ENCODE measurements at places on chromosomes 2 and 18.

- DNase-seq: no peak
These were observed 28.8 kb upstream of the SULT1C4 start for GRCh38 chr2:108348816-108349570.

GRCh38 chr18:80148326-80149199, 39.5 kb downstream of the ADNP2 start:
- DNase-seq: no peak

DNA sequence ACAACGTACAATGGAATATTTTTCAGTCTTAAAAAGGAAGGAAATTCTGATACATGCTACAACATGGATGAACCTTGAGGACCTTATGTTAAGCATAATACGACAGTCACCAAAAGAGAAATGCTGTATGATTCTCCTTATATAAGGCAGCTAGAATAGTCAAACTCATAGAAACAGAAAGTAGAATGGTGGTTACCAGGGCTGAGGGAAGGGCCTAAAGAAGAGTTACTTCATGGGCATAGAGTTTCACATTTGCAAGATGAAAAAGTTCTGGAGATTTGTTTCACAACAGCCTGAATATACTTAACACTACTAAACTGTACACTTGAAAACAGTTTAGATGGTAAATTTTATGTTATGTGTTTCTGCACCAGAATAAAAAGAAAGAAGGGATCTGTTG, 113.3 kb downstream of the GALNT1 start:
- DNase-seq: no peak

- no peak for DNase-seq
These were observed 1699.3 kb upstream of the TMEFF2 start for GRCh38 chr2:193894081-193894480.

DNA sequence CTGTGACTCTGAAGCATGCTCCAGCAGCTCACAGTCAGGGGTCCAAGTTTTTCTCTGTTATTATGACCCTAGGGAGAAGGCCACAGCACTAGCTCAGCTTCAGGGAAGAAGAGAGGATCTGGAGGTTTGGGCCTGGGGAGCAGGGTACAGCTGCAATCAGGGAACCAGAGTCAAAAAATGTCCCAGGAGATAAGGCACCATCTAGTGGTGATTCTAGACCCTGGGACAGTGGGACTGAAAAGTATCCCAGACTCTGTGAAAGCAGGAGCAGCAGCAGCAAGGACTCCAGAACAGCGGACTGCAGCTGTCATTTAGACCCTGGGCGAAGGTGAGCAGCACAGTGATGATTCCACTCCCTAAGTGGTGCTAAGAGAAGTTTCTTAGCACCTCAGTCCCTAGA, 278.4 kb upstream of the DDX18 start:
- DNase-seq: no peak

- DNase-seq: no peak
These were observed at the start of gene BOK for GRCh38 chr2:241558532-241559322. Gene BOK, plus strand, starts transcription at chr2:241558745. Its CDS starts 739 bp downstream, at chr2:241559484.

GRCh38 chr2:33436083-33436482, 40.4 kb upstream of the RASGRP3 start:
- DNase-seq: no peak

DNA sequence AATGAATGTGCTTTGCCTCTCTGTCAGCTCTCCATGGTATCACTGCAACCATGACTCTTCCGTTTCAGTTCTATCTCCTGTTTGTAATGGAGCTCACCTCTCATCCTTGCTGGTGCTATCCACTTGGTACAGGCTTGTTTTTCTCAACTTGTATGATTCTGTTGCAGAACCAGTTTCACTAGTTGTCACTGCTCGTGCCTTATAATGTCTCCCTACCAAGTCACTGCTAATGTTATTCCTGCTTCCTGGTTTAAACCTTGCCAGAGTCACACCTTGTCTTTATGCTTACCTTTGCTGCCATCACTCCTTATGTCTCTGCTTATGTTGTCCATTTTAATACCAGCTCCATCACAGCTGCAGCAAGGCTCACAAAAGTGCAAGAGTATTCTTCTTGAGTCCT, 1191.0 kb upstream of the LRRTM1 start:
- no peak for DNase-seq

DNA sequence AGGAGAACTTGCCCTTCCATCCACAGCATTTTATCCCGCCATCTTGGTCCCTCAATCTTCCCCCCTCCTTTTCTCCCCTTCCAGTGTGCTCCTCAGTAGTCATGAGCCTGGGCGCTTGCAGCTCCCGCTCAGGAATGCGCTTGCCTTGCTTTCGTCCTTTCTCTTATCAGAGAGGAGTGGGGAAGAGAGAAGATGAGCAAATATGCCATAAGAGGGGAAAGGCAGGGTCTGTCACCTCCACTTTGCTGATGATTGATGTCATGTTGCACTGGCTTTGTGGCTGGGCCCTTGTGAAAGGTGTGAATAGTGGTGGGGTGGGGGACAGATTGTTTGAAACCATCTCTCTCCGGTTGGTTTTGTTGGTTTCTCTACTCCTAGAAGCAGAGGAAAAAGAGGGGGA, 569.3 kb downstream of the TNS1 start:
- DNase-seq: no peak

- DNase-seq: no peak
These were observed 37.4 kb downstream of the SMAD2 start for GRCh38 chr18:47893047-47893446.

DNA sequence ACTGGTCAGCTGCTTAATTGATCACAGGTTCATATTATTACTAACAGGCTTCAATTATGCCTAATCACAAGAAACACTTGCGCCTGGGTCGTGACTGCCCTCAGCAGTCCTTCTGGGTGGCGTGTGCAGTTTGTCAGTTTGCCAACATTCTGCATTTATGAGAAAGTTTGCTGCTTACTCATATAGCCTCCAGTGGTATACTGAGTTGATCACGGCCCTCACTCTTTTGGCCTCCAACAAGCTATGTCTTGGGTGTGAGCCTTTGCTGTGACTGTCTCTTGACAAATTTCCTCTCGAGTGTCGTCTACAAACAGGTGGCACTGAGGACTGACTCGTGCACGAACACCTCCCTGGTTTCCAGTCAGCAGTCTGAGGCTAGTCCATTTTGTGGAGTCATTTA, 27.3 kb downstream of the DCDC2C start:
- DNase-seq: no peak

DNA sequence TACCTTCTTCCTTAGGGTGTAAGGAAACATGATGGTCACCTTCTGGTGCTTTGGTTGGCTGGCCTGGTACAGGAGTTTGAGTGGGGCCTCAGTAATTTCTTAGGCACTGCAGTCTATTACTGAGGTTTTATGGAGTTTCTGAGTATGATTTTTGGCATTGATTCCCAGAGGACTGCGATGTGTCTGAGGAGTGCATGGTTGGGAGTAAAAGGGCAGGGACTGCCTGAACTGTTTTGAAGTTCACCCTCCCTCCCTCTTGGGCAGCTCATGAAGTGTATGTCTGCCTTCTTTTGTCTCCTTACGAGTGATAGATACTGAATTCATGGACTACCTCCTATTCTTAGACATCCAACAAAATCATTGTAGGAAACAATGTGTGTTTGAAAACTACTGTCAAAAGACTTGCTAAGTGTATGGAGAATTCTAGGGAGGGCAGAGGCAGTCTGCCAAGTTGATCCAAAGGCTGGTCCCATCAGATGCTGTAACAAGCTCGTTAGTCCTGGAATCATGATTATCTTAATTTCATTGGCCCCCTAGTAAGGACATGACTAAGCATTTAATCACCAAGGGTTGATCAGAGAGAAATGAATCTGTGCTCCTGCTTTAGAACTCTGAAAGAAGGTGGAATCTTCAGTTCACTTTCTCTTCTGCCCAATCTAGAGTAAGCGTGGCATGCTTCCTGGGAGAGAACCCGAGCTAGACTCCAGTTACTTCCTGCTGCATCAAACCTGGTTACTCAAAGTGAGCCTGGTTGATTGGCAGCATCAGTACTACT, 26.5 kb downstream of the LYPD6B start:
- no peak for DNase-seq

DNA sequence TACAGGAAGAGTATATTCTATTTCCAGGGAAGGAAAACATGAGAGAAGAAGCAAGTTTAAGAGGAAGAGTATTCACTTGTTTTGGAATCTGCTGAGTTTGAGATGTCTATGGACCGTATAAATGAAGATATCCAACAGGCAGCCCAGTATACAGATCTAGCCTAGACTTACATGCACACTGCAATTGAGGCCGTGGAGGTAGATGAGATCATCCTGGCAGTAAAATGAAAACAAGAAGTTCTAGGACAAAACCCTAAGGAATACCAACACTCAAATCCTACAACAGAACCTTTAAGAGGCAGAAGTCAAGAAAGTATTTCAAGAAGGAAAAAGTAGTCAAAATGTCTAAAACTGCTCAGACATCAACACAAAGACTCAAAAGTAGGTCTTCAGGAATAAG, 16.0 kb downstream of the GRB14 start:
- DNase-seq: no peak

GRCh38 chr2:40287773-40288172, 164.1 kb downstream of the SLC8A1 start:
- no peak for DNase-seq

DNA sequence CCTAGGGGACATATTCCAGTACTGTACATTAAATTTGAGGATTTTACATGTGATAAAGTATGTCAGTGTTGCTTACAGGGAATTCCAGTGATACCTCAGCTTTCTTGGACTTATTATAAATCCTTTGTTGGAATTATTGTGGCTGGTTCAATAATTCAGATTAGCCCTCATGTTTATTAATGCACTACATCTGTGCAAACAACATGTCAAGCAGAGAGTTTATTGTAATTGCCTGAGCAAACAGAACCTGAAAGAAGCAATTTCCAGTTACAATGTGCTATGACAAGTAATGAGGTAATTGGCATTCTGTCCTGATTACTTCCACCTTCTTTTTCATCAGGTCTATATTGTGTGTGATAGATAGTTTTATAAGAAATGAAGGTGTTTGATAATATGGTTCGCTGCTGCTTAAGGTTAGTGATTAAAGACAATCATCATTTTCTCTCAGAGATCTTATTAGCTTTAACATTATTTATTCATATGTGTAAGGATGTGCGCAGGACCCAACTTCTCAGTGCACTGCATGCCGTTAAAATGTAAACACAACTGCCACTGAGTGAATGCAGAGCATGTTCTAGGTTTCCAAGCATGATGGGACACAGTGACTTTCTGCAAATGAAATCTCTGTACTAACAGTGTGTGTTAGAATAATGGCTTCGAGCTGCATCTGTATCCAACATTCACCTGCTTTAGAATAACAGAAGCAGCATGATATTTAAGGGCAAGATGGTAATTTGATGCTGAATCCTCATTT, 973.7 kb upstream of the POU3F3 start:
- no peak for DNase-seq

GRCh38 chr2:172440795-172441194, 13.4 kb downstream of the ITGA6 start:
- DNase-seq: no peak

- DNase-seq: no peak
These were observed 39.4 kb upstream of the SMAD2 start for GRCh38 chr18:47969816-47970215.

- no peak for DNase-seq
These were observed 16.2 kb upstream of the RAB1A start for GRCh38 chr2:65146078-65146477.

- DNase-seq: no peak
These were observed 60.9 kb upstream of the CCBE1 start for GRCh38 chr18:59758106-59758505.

DNA sequence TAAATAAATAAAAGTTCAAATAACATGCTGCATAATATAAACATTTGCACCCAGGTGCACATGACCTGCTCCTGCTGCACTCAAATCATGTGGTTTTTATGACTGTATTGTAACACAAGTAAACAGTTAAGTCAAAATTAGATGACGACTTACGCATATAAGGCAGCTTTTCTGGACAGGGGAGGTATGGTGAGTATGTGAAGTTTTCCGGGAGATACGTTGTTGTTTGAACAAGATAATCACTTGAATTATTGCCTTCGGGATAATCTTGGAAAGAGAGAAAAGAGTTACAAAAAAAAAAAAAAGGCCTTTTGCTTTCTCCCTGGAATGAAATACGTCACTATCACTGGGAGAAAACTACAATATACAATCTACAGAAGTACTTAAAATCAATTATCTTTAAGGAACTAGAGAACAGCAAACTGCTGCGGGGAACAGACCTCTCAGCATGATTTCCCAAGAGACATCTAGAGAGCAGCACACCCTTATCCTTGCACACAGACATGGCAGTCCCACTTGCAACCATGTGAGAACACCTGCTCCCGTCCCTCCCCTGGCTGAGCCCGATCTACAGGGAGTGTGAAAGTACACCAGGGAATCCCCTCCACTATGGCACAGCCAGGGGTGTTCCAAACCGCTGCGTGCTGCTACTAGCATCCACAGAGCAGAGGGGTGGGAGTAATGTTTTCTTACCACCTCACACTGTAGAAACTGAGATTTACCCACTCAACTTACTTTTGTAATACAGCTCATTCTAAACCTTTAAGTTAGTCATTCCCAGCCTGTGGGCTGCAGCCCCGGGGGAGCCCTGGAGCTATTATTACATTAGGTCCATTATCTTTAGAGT, 26.3 kb downstream of the B4GALT6 start:
- DNase-seq: peak; percentile 51

GRCh38 chr2:181772334-181772733, 92.0 kb upstream of the NEUROD1 start:
- no peak for DNase-seq

GRCh38 chr2:145939949-145940348, 1420.0 kb upstream of the ZEB2 start:
- no peak for DNase-seq

DNA sequence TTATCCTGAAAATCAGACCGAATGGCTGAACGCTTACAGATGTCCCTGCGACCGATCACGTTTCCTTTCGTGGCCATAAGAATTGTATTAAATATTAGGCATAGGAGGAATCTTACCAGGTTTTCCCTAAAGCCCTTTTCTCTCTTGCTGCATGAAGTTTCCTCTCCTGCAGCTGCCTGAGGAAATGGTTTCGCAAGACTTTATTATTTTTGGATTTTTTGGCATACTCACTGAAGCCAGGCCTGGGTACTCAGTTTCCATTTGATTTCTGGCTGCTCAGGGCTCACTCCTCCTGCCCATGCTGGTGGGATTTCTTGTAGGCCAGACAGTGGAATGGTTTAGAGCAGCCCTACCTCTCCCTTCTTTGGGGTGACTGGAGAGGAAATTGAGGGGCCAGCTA, 114.0 kb downstream of the KLHL29 start:
- no peak for DNase-seq

- DNase-seq: no peak
These were observed 171.2 kb downstream of the CPS1 start for GRCh38 chr2:210727549-210727948.

DNA sequence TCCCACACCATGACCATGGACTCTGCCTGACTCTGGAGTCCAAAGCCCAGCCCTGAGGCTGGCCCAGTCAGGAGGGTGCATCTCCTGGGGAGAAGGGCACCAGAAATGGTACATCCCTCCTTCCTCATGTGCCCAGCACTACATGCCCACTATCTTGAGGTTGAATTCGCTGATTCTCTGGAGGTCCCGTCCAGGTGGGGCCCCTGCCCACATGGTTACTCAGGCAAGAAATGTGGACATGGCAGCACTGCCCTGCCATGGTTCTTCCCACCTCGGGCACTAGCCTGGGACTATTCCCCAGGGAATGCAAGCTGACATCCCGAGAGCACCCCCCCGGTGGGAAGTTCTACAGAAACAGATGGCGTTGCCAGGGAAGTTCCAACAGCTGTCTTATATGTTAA, 15.3 kb upstream of the HES6 start:
- DNase-seq: no peak

- no peak for DNase-seq
These were observed 57.3 kb upstream of the MBOAT2 start for GRCh38 chr2:9060819-9061218.

- no peak for DNase-seq
These were observed 603.3 kb downstream of the TDRD15 start for GRCh38 chr2:21727101-21727500.
